ENCODE measurements at places on chromosomes 12 and 14. TPM values are rescaled to one million over a fixed set of nuclear protein-coding genes. Genes with fewer than 3 reads are reported as not detected.

The ALDH6A1 gene
- total RNA-seq = 35.3 TPM

The FIGNL2 gene
- 0.16 TPM for total RNA-seq

The MANSC4 gene
- not detected for total RNA-seq

The SHMT2 gene
- 149 TPM for total RNA-seq

The SLC7A8 gene
- 15.8 TPM for total RNA-seq

The COL2A1 gene
- not detected for total RNA-seq

The FOXG1 gene
- 0.79 TPM for total RNA-seq

The SCN8A gene
- 6.3 TPM for total RNA-seq

The SERPINA1 gene
- total RNA-seq = 0.16 TPM

All from bronchial smooth muscle cell (primary cell).